M059J (cell line): ENCODE measurements at places on chromosomes 3 and 15.

GRCh38 chr3:196969134-196969659 lies 564 bp upstream of the PIGZ start:
- DNase-seq = peak; percentile 52

- DNase-seq = no peak
Observed at GRCh38 chr15:78243058-78243457, 8.7 kb upstream of the ACSBG1 start.

- no peak for DNase-seq
Observed at GRCh38 chr15:96535148-96535547, 204.6 kb downstream of the NR2F2 start.

- DNase-seq = peak; percentile 27
Observed at GRCh38 chr15:76866716-76867321, 38.3 kb downstream of the SCAPER start.

DNA sequence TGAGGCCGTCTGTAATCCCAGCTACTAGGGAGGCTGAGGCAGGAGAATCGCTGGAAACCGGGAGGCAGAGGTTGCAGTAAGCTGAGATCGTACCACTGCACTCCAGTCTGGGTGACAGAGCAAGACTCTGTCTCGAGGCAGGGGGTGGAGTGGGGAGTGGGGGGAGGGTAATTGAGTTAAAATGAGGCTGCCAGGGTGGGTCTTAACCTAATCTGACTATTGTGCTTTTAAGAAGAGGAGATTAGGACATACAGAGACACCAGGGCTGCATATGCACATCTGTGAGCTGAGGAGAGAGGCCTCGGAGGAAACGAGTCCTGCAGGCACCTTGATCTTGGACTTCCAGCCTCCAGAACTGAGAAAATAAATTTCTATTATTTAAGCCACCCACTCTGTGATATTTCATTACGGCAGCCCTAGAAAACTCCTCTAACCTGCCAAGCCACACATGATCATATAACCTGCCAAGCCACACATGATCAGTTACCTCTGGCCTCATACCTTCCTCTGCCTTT lies 197.0 kb downstream of the THSD4 start:
- DNase-seq = no peak

DNA sequence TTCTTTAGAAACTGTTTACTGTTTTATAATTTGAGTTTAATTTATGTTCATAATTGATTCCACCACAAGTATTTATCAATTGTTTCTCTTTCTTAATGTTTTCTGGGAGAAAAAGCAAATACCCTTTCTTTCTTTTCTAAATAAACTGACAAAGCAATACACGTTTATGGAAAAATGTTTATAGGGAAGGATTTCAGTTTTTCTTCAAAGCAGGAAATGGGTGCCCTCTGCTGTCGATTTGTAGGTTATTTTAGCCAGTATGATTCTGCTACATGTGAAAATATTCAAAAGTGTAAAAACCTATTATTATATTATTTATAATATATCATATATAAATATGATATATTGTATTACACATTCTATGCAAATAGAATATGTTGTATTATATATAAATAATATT lies 921.0 kb upstream of the ROBO1 start:
- peak; percentile 1 for DNase-seq

DNA sequence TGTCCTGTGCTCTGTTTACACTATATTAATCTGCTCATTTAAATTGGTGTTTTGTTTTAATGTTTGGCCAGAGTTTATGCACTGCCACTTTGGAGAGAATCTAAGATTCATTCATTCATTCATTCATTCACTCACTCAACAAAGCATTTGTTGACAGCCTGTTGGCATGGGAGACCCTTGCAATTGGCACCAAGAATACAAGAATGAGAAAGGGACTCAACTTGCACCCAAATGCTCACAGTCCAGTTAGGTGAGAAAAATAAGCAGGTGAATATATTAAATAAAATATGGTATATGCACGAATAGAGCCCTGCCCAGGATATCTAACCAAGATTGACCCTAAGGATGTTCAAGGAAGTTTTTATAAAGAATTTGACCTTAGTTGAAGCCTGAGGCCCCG lies 80.4 kb downstream of the TGFBR2 start:
- DNase-seq = no peak

DNA sequence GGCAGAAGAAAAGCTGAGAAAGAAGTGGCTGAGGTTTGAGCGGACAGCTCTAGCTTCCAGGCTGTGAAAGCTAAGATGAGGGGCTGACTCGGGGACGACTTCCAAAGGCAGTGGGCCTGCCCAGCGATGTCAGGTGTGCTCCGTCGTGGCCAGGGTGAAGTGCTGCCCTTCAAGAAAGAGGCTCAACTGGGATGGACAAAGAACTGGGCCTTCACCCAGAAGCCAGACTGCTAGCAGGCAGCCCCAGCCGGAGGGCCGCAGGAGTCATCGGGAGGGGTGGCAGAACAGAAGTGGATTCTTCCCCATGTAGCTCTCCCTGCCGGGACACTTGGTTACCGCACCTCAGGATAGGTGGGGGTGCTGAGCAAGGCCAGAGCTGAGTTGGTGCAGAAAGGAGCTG lies 13.1 kb upstream of the SEC13 start:
- DNase-seq = no peak

DNA sequence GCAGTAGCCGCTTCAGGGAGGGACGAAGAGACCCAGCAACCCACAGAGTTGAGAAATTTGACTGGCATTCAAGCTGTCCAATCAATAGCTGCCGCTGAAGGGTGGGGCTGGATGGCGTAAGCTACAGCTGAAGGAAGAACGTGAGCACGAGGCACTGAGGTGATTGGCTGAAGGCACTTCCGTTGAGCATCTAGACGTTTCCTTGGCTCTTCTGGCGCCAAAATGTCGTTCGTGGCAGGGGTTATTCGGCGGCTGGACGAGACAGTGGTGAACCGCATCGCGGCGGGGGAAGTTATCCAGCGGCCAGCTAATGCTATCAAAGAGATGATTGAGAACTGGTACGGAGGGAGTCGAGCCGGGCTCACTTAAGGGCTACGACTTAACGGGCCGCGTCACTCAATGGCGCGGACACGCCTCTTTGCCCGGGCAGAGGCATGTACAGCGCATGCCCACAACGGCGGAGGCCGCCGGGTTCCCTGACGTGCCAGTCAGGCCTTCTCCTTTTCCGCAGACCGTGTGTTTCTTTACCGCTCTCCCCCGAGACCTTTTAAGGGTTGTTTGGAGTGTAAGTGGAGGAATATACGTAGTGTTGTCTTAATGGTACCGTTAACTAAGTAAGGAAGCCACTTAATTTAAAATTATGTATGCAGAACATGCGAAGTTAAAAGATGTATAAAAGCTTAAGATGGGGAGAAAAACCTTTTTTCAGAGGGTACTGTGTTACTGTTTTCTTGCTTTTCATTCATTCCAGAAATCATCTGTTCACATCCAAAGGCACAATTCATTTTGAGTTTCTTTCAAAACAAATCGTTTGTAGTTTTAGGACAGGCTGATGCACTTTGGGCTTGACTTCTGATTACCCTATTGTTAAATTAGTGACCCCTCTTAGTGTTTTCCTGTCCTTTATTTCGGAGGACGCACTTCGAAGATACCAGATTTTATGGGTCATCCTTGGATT lies at the start of gene MLH1:
MLH1 (plus strand) TSS at position 193 of the 958 bp plus-strand sequence; CDS start at position 223, 30 bp downstream.
- DNase-seq = peak; percentile 100

DNA sequence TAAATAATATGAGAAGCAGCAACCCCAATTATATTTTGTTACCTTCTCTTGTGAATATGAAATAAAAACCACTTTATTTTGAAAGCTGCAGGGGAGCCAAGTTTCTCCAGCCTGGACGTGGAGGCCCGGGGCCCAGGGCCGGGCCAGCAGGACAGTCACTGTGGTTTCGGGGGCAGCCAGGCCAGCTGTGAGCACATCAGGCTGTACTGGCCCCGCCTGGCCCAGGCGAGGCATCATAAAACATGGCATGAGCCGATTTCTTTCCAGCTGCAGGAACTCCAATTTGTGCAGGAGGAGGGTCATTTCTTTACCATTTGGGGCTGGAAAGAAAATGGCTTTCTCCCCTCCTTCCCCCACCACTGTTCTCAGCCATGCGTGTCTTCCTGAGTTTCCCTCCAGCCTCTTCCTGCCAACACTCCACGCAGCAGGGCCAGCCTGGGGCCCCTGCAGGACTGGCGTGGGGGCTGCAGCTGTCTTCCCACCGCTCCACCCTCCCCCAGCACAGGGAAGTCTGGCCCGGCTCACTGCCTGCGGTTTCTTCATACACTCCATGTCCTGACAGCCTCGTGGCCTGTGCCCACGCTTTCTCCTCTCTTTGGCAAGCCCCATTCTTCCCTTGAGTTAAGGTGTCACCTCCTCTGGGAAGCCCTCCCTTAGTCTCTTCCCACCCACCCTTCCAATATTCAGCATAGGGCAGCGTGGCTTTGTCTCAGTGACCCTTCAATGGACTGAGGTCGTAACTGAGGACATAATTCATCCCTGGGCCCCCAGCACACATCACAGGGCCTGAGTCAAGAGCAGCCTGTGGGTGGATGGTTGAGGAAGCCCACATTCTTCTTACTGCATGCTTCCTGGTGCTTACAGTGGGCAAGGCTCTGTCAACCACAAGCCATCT lies 135.8 kb downstream of the CHSY1 start:
- DNase-seq = no peak

GRCh38 chr3:179811321-179812095 lies 158.7 kb downstream of the USP13 start:
- peak; percentile 81 for DNase-seq

DNA sequence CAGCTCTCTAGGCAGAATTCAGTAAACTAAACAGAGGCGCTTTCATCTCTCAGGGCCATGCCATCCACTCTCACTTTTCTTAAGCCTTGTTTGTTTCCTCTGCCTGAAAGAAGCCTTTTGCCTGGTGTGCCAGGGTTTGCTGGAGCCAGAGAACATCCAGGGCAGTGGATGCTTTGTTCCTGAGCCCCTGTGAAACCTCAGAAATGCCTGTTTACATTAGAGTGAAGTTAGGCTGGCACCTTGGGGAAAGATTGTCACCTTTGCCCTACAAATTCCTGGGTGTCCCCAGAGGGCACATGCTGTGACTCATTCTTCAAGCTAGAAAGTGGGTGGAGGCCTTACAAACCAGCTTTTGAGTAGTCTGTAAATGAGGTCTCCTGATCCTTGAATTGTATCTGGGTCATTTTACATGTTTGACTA lies 10.7 kb upstream of the TRAK1 start:
- peak; percentile 95 for DNase-seq

GRCh38 chr15:71747128-71748083 lies 62.9 kb upstream of the NR2E3 start:
- peak; percentile 94 for DNase-seq

DNA sequence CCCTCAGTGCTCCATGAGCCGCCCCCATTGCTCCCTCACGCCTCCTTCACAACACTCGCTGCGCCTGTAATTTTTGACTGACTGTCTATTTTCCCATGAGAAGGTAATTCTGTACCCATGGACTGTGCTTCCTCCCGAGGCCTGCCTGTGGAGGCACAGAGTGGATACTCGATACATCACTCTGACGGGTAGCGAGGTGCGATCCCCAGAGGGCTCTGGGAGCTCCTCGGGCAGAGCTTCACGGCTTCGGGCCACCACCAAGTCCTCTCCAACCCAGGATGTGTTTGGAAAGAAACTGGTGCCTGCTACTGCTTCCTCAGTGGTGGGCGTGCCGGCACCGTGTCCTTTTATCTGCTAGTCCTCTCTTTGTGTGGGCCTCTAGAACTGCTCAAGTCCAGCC lies 108.6 kb upstream of the DLG1 start:
- no peak for DNase-seq

- peak; percentile 45 for DNase-seq
Observed at GRCh38 chr15:57726411-57726810, 19.9 kb downstream of the POLR2M start.

DNA sequence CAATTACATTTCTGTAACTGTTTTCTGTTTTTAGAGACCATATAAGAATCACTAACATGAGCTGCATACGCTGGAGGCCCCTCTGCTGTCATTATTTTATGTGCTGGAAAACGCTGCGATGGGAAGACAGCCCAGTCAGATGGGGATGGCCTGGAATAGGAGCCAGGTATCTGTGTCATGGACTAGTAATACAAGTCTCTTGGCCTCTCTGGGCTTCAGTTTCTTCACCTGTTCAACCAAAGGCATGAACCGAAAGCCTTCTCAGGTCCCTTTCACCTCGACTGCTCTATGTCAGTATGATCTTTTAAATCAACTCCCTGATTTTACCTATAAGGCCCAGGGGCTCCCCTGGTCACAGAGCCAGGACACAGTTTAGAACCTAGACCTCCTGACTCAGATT lies 14.6 kb upstream of the RFTN1 start:
- DNase-seq = no peak

- DNase-seq = no peak
Observed at GRCh38 chr3:55795296-55795695, 308.2 kb upstream of the WNT5A start.

DNA sequence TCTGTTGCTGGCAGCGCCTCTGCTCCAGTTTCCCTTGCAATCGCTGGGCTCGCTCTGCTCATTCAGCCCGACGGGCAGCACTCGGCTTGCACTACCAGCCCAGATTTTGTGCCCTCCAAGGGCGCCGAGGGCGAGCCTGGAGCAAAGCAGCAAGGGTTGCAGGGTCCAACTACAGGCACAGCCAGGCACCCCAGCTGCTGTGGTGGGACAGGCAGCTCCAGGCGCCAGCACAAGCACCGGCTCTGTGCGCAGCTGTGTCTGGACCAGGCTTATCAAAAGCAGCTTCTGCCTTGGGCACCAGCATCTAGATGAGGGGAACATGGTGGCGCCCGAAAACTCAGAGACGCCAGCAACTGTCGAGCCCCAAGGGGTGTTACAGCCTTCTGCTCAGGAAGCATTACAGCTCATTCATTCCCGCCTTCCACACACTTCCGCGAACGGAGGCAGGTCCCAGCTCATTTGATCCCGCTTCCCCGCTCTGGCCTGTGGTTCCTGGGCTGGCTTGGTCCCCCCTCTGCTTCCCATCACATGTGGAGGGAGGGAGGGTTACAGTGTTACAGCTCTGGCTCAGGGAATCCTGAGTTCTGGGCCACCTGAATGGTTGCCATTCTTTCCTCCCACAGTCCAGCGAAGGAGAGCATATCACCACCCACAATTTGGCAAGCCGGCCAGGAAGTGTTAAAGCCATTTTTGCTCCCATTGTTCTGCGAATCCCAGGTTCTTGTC lies 409.9 kb upstream of the ALCAM start:
- peak; percentile 30 for DNase-seq

DNA sequence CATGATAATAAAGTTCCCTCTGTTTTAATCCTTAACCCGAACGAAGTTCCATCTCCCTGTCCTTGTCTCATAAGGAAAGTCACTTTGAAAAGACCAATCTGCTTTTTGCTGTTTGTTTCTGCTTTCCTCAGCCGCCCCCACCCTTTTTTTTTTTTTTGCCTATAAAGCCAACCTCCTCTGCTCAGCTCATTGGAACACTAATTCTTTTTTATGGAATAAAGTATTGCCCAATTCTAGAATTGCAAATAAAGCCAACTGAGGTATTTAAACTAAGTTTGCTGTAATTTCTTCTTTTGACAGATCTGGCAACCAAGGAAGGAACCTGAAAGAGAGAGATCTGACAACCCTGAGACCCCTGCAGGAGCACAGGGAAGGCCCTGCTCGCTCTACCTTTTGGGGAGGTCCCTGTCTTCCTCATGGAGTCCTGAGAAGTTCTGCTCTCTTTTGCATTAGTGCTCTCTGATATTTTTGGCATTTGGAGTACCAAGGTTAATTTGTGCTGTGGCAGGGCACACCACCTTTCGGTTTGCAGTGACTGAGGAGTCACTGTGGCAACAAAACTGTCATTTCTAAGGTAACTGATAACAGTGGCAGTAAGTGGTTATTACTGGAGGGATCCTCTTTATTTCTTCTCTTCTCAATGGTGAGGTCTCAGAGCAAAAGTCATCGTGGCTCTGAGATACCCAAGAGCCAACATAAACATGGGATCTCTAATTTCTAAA lies 35.2 kb upstream of the TRPM1 start:
- no peak for DNase-seq
